ENCODE measurements at places on chromosomes 4 and X.

- DNase-seq, result no peak
Measured at GRCh38 chrX:68919707-68920106, 90.9 kb downstream of the EFNB1 start.

GRCh38 chr4:52107336-52107735, 56.2 kb downstream of the SPATA18 start:
- no peak for DNase-seq

- DNase-seq, result no peak
Measured at GRCh38 chrX:149272690-149273463, 232.2 kb downstream of the IDS start.

DNA sequence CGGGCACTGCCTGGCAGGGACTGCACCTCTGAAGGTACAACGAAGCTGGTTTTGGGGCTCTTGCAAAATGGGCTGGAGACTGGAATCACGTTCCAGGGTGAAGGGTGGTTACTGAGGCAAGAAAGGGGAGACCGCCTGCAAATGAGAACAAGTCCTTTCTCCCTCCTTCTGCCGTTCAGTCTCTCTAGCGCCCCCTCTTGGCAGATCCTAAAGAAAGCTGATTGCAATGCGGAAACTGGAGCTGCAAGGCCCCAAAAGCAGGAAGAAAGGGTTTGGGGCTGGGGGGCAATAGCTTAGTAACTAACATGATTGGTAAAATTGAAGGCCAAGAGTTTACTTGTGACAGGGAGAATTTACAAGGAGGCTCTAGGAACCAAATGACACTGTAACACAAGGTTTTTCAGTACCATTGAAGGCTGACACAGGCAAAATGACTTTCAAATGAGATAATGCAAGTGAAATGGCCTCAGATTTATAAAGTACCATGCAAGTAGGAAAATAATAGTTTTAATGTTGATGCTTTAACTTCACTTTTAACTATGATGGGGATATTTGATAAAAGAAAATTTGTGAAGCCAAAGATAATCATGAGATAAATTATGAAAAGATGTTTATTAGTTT, 222.7 kb upstream of the HAND2 start:
- peak; percentile 63 for DNase-seq
